NCI-H1105 treated with DMSO at 0.1 percent for 48 hours (cell line): ENCODE measurements at places on chromosomes 6 and 20.

DNA sequence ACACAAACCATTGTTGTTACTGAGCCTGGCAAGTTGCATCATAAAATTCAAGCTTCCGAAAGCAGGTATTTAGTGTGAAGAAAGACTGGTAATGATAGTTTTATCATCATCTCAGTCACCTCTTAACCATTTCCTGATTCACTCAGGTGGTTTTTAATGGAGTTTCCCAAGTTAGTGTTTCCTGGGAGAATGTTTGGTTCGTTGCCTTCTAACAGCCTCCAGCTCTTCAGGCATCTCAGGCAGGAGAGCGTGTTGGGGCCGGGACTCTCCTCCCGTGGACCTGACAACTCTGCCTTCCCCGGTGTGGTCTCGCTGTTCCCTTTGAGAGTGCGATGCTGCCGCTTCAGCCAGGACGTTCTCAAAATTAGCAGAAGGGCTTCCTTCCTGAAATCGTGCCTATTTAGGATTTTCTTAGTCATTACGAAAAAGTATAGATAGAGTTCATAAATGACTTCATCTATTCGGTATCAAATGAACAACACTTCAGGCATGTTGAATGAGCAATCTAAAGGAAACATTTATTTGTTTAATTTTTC is 105.0 kb upstream of the QKI start:
- DNase-seq, result no peak

DNA sequence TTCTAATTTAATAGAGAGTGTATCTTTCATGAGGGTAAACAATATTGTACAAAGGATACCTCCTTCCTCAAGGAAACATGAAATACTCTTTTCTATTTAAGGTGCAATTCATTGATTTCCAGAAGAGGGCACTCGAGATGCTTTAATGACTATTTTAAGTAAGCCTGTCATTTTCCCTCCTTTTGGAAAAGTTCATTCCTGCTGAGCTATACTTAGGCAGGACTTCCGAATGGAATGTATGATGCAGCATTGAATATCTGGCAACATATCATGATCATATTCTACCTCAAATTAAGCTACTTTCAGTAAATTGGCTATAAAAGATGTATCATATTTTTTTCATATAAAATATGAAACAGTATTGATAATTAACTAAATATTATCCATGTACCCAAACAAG is 5.0 kb downstream of the DST start:
- DNase-seq, result peak; percentile 68

- DNase-seq, result no peak
These were observed 169.7 kb downstream of the ATXN1 start for GRCh38 chr6:16591396-16592222.

DNA sequence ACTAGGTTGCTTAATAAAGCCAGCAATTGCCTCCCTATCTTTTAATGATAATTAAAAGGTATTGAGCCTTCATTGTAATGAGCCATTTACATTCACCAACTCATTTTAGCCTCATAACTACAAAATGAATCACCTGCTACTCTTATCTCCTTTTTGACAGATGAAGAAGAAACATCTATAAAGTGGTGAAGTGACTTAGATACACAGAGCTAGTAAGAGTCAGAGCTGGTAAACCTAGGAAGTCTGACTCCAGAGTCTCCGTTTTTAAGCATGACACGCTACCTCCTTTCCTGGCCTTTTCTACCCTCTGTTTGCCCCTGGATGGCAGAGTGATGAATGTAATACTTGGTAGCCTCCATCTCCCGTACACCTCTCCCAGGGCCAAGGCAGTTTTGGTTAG is 93.5 kb downstream of the SPTLC3 start:
- DNase-seq, result no peak

DNA sequence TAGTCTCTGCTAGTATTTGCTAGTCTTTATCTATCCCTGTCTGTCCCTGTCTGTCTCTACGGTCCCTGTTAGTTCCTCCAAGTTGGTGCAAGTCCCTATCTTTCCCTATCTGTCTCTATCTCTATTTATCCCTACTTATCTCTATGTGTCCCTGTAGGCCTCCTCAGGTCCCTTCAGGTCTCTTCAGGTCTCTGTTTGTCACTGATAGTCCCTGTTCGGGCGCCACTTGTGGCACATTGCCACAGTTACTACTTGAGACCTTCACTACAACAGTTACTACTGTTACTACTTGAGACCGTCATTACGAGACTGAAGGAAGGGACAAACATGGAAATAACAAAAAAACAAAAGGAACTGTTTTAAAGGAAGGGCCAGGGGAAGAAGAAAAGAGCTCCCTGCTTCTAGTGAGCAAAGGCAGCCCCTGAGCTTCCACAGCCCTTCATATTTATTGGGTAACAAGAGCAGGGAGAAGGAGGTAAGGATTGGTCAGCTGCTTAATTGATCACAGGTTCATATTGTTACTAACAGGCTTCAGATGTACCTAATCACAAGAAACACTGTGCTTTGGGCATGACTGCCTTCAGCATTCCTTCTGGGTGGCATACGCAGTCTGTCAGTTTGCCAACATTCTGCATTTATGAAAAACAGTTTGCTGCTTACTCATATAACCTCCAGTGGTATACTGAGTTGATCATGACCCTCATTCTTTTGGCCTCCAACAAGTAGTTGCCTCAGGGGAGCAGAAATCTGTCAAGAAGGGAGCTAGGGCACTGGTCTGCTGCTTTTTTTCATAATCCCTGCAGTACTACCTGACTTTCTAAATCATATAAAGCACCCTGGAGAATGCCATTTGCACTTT is 8.4 kb downstream of the EPB41L2 start:
- no peak for DNase-seq

- peak; percentile 21 for DNase-seq
These were observed 131.2 kb downstream of the SH3BGRL2 start for GRCh38 chr6:79762370-79762769.

DNA sequence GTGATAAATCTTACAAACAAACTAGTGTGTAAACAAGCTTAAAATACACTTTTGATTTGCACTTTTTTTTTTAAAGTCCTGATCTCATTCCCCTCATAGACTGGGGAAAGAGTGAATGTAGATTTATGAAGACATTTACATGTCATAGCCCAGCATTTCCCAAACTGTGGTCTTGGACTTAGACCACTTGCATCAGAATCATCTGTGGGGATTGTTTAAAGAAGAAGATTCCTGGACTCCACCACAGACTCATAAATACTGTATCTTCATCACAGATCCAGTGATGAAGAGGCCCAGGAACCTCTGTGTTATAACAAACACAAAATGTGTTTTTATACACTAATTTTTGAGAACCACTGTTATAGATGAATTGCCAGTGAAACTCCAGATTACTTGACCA is 99.5 kb downstream of the KCNQ5 start:
- no peak for DNase-seq

GRCh38 chr6:29737707-29738630 is 14.7 kb downstream of the HLA-F start:
- peak; percentile 28 for DNase-seq

DNA sequence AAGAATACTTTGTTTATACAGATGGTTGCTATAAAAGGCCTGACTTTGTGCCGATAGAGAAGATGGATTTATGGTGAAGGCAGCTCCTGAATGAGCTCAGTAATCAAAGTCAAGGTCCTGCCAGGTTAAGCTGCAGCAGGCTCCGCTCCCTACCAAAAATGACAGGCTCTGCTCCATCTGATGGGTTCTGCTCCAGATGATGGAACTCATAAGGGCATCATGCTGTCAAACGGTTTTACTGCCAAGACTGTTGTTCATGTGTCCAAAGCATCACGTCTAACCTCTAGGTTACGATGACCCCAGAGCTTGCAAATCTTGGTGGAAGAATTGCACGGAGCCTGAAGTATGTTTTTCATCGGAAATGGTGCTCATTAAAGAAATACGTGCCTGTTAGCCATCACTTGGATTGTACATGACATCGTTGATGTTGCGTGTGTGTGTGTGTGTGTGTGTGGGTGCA is 19.2 kb upstream of the PTGIS start:
- no peak for DNase-seq

DNA sequence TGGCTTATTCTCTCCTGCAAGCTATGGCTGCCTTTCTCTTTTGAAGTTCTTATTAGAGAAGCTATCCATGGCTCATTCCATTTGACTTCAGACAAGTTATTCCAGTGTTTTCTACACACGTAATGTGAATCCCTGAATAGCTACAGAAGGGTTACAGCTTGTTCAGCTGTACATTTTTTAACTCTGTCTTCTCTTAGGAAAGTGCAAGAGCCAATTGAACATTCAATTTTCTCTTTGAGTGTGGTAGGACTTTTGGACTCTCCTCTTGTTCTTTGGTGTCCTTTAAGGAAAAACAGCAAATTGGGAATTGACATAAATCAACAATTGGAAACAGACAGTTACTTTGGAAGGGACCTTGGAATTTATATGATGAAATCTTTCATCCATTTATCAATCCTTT is 125.8 kb downstream of the EPM2A start:
- DNase-seq, result no peak

DNA sequence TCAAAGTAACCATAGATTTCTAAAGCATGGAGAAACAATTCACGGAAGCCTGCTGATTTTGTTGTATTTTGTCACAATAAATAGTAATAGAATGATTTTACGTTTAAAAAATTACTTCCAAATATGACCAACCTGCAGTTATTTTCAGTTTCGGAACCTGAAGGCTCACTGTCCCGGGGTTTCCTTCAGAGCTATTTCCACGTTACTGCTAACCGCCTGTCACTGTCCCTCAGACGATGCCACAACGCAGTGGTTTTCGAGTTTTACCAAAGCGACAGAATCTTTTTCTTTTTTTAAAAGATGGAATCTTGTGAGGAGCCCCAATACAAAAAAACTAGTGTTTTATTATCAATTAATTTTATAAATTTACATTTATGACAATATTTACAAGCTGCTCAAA is 40.5 kb downstream of the PSMG4 start:
- no peak for DNase-seq

GRCh38 chr20:61419010-61419409 is 166.9 kb downstream of the CDH4 start:
- DNase-seq, result no peak

- DNase-seq, result no peak
These were observed 51.7 kb downstream of the GFOD1 start for GRCh38 chr6:13435477-13436246.
